ENCODE measurements at places on chromosomes 11 and 22. TPM values are rescaled to one million over a fixed set of nuclear protein-coding genes. Genes with fewer than 3 reads are reported as not detected.

Gene CDC42BPG
- total RNA-seq = 10.1 TPM

Gene RGL4
- total RNA-seq = not detected

Gene MUC6
- total RNA-seq = not detected

Gene GLYATL1
- 3.3 TPM for total RNA-seq

Gene L3MBTL2
- total RNA-seq = 20.5 TPM

Gene TRIM48
- total RNA-seq = not detected

Gene TBX10
- total RNA-seq = not detected

Gene NNMT
- total RNA-seq = 719 TPM

Gene ZP1
- 0.16 TPM for total RNA-seq

Gene SLC22A9
- not detected for total RNA-seq

Gene SLC22A25
- total RNA-seq = not detected

Gene KCNK4
- total RNA-seq = not detected

Data from mesangial cell (primary cell).